T-cell (primary cell): ENCODE measurements at places on chromosomes 5 and 9. TPM values are rescaled to one million over a fixed set of nuclear protein-coding genes. Genes with fewer than 3 reads are reported as not detected.

DNA sequence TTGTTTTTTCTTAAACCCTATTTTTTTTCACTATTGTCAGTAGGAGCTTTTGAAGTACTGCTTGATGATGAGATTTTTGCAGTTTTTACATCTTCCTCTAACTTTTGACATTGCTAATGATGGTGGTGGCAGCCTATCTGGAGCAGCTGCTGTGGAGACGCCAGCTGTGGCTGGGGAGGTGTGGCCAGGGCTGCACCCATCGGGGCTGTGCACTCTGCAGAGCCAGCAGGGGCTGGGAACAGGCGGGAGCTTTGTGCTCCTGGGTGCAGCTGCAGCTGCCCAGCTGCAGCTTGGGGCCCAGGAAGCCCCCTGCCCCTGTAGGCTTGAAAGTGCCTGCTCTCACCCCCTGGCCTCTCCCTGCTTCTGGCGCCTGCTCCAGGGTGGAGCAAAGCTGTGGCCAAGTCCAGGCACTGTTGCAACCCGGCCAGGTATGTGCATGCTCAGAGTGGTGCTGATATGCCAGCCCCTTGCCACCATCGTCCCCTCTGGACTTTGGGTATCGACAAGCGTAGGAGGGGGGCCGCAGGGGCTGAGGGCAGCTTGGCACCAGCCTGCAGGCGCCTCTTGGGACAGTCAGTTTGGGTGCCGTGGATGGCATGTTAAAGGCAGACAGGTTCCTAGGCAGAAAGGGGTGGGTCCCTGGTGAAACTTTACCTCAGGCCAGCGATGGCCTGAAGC, 39.2 kb downstream of the FER start:
- no peak overlapping the region for H3K27ac ChIP-seq
- no peaks in the 10 kb centered on the region for H3K4me1 ChIP-seq
- H3K27me3 ChIP-seq: no peaks in the 10 kb centered on the region
- no peak overlapping the region for H3K4me3 ChIP-seq

- peaks cover 3% of the 10 kb centered on the region for H3K4me1 ChIP-seq
- no peaks in the 10 kb centered on the region for H3K36me3 ChIP-seq
- no peak for DNase-seq
Measured at GRCh38 chr9:20286969-20287368, 335.3 kb downstream of the MLLT3 start.

DNA sequence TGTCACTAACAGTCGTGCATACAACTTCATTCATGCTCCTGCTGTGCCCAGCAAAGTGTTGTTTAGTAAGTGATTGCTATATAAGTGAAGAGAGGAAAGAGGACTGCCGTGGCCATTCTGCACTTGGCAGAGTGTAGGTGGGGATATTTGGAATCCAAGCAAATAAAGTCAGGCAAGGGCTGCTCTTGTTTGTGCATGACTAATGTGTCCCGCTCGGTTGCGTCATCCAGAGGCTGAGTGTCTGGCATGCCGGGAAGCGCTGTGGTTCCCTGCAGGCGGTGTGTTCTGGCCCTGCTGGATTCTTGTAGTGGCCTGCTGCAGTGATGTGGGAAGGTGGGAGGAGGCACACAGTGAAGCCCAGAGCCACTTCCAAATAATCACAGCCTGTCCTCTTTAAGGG, 136.9 kb upstream of the ANKH start:
- H3K36me3 ChIP-seq: no peaks in the 10 kb centered on the region
- DNase-seq: no peak
- H3K27ac ChIP-seq: no peak overlapping the region

DNA sequence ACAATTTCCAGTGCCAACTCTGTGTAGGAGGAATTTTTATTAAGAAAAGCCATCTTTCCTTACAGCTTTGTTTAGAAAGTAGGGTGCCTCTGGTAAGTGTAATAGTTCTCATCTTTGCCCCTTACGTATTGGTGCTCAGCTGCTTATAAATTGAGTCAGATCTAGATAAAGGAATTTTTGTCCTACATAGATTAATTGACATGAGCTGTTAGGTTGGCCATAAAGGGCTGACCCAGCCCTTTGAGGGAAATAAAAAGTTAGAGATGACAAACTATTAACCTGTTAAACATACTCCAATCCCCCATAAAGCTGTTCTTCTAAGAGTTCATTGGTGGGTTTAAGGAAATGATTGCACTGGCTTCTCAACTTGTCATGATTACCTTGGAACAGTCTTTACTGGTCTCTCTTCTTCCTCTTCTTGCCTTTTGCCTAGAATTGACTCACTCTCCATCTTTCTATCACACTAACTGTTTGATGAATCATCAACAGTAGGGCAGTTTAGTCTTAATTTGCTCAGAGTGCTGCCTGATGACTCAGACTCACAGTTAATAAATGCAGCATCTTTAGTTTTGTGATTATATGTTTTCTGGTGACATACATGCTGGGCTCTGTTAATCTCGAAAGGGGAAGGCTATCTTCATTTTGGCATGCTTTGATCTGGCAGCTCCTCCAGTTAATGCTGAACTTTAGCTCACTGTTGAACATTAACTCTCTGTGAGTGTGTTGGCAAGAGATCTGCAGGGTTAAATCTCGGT, 51.7 kb downstream of the ARHGAP26 start:
- H3K4me3 ChIP-seq: no peak overlapping the region
- H3K4me1 ChIP-seq: peaks cover 26% of the 10 kb centered on the region
- H3K27ac ChIP-seq: no peak overlapping the region
- H3K27me3 ChIP-seq: no peaks in the 10 kb centered on the region
- no peaks in the 10 kb centered on the region for H3K36me3 ChIP-seq

GRCh38 chr5:154485850-154486426, 7.9 kb upstream of the HAND1 start:
- peaks cover 12% of the 10 kb centered on the region for H3K4me1 ChIP-seq
- H3K27ac ChIP-seq: no peak overlapping the region
- H3K36me3 ChIP-seq: no peaks in the 10 kb centered on the region
- no peak overlapping the region for H3K4me3 ChIP-seq

GRCh38 chr9:125161284-125161918, 18.1 kb upstream of the SCAI start:
- no peak for DNase-seq
- H3K4me3 ChIP-seq: no peak overlapping the region
- no peaks in the 10 kb centered on the region for H3K27me3 ChIP-seq
- no peaks in the 10 kb centered on the region for H3K4me1 ChIP-seq
- peaks cover 21% of the 10 kb centered on the region for H3K36me3 ChIP-seq

DNA sequence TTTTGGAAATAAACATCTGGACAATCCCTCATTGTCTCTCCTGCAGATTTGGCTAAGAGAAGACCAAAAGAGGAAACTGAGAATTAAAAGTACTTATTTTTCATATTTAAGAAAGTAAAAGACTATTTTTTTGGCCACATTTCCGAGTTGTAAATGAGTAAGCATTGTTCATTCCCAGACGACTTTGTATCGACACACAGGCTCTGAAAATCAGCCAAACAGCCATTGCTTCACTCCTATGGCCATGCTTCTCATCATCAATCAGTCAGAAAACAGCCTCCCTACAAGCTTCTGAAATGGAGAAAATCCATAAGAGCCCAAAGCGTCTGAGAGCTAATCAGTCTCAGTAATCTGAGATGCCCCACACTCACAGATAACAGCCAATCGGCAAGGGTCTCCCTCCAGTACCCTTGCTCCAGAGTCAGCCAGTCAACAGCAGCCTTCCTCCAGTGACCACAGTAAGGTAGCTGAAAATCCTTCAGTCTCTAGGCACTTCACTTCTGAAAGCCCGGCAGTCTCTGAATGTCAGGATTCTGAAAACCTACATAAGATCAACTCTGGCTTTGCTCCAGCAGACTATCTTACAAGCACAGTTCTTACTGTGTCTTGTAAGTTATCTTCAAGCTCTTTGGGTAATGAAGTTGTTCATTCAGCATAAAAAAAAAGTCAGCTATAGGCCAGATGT, 30.9 kb downstream of the CDO1 start:
- H3K36me3 ChIP-seq: no peaks in the 10 kb centered on the region
- DNase-seq: no peak
- no peak overlapping the region for H3K4me3 ChIP-seq
- H3K4me1 ChIP-seq: no peaks in the 10 kb centered on the region
- no peak overlapping the region for H3K27ac ChIP-seq

DNA sequence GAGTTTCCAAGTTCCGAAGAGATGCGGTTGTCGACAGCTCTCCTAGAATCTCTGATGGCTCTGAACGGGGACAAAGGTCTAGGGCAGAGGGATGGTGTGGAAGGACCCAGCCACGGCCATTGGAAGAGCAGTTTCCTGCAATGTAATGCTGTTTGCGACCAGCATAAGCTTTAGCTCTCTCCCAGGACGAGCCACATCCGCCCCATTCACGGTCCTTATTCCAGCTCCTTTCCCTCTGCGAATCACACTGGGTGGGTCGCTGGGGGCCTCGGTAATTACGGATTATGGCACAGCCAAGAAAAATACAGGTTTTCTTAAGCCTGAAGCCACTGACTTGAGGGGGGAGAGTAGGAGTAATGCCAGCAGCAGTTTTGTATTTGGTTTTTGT, 22.7 kb downstream of the ANXA2R start:
- peak overlapping the region; percentile 98 for H3K27ac ChIP-seq
- peaks cover 33% of the 10 kb centered on the region for H3K4me1 ChIP-seq

DNA sequence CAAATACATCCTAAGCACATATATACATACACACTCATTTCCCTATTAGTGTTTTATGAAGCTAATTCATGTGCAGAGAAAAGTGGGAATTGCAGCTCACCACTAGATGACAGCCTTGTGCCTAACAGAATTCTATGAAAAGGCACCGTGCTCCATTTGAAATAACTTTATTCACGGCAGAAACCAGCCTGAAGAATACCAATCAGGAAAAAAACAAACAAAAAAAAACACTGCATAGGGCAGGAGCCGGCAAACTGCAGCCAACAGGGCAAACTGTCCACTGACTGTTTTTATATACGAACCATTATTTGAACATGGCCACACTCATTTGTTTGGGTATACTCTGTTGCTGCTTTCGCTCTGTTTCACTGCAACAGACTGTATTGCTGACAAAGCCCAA, 33.6 kb downstream of the ERMP1 start:
- no peak overlapping the region for H3K27ac ChIP-seq
- DNase-seq: peak; percentile 4
- H3K36me3 ChIP-seq: no peaks in the 10 kb centered on the region
- H3K4me3 ChIP-seq: no peak overlapping the region
- no peaks in the 10 kb centered on the region for H3K4me1 ChIP-seq
- no peaks in the 10 kb centered on the region for H3K27me3 ChIP-seq

- peaks cover 3% of the 10 kb centered on the region for H3K36me3 ChIP-seq
- H3K27ac ChIP-seq: no peak overlapping the region
- no peak for DNase-seq
Measured at GRCh38 chr9:131226226-131226625, 50.1 kb downstream of the FAM78A start.

DNA sequence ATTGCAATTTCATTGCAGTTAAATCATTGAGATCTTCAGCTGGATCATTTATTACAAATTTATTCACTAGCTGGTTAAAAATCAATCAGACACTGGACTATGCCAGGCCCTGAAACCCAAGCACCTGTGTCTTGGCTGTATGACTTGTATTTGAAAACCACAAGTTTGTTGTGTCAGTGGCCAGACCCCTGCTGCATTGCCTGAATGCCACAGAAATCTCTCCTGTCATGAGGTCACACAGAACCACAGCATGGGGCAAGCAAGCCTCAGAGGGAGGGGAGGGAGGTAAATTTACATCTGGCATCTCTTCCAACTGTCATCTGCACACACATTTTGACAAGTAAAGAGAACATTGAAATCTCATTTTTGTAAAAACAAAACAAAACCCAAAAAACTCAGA, 90.0 kb downstream of the ARRDC3 start:
- no peak overlapping the region for H3K27ac ChIP-seq
- H3K36me3 ChIP-seq: no peaks in the 10 kb centered on the region
- DNase-seq: no peak
- H3K27me3 ChIP-seq: no peaks in the 10 kb centered on the region
- no peak overlapping the region for H3K4me3 ChIP-seq
- no peaks in the 10 kb centered on the region for H3K4me1 ChIP-seq

- H3K4me1 ChIP-seq: peaks cover 2% of the 10 kb centered on the region
- H3K36me3 ChIP-seq: peaks cover 2% of the 10 kb centered on the region
- H3K27ac ChIP-seq: no peak overlapping the region
- H3K27me3 ChIP-seq: no peaks in the 10 kb centered on the region
Measured at GRCh38 chr5:10699281-10699874, 61.7 kb downstream of the DAP start.

GRCh38 chr9:106421772-106422171, 441.2 kb upstream of the ZNF462 start:
- H3K27me3 ChIP-seq: no peaks in the 10 kb centered on the region
- H3K36me3 ChIP-seq: no peaks in the 10 kb centered on the region
- H3K27ac ChIP-seq: no peak overlapping the region
- H3K4me1 ChIP-seq: peaks cover 4% of the 10 kb centered on the region
- no peak overlapping the region for H3K4me3 ChIP-seq

- no peak overlapping the region for H3K4me3 ChIP-seq
- H3K27me3 ChIP-seq: peaks cover 29% of the 10 kb centered on the region
- H3K4me1 ChIP-seq: no peaks in the 10 kb centered on the region
- no peaks in the 10 kb centered on the region for H3K36me3 ChIP-seq
Measured at GRCh38 chr5:38434966-38435705, 121.3 kb downstream of the LIFR start.

SLC27A6 gene
- not detected for total RNA-seq

CRB2 gene
- total RNA-seq: not detected

MAMDC2 gene
- total RNA-seq: 0.19 TPM

REEP2 gene
- 0.18 TPM for total RNA-seq

DMXL1 gene
- total RNA-seq: 34.2 TPM

ARL14EPL gene
- not detected for total RNA-seq

GZMA gene
- 29.8 TPM for total RNA-seq

PARP8 gene
- total RNA-seq: 220 TPM

ZNF354C gene
- total RNA-seq: 5.3 TPM
